ENCODE measurements at places on chromosomes 4 and X. TPM values are rescaled to one million over a fixed set of nuclear protein-coding genes. Genes with fewer than 3 reads are reported as not detected.

The SOWAHB gene
- not detected for total RNA-seq

- no peak for DNase-seq
Observed at GRCh38 chr4:3290889-3291321, 1.9 kb upstream of the RGS12 start.

The GNRHR gene
- not detected for total RNA-seq

- peak; percentile 48 for DNase-seq
Observed at GRCh38 chr4:140806163-140806562, 50.0 kb upstream of the TBC1D9 start.

GRCh38 chrX:8820910-8821527 is 19.8 kb upstream of the FAM9A start:
- no peak for DNase-seq

DNA sequence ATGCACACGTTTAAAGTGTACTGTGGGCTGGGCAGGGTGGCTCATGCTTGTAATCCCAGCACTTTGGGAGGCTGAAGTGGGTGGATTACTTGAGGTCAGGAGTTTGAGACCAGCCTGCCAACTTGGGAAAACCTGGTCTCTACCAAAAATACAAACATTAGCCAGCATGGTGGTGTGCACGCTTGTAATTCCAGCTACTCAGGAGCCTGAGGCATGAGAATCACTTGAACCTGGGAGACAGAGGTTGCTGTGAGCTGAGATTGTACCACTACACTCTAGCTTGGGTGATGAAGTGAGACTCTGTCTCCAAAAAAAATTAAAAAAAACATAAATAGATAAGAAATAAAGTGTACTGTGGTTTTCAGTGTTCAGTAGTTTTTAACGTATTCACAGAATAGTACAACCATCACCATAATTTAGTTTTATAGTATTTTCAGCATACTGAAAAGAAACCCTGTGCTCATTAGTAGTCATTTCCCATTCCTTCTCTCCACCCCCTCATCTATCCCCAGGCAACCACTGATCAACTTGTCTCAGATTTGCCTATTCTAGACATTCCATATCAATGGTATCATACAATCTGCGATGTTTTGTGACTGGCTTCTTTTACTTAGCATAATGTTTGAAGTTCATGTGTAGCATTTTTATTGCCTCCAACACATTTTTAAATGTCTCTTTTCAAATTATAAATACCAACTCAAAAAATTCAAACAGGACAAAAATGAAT is 19.1 kb downstream of the SLAIN2 start:
- DNase-seq = no peak

GRCh38 chr4:76851375-76851774 is 46.6 kb downstream of the SOWAHB start:
- DNase-seq = no peak

GRCh38 chr4:45358573-45359506 is 632.5 kb upstream of the GNPDA2 start:
- DNase-seq = no peak

GRCh38 chr4:145734031-145734430 is 54.1 kb downstream of the C4orf51 start:
- DNase-seq = no peak

DNA sequence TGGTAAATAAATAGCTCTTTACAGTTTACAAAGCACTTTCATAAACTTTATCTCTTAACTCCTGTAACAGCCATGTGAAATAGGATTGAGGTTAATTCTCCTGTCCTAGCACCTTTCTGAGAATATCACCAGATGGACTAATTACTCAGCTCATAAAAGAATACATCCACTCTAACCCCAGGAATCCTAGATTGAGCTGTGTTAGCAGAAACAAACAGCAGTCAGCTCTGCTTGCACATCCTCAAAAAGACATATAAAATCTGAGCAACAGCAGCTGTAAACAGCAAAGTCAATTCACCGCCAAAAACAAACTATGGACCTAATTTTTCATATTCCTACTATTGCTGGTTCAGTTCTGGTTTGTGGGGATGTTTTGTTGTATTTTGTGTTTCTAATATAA is 182.8 kb downstream of the QDPR start:
- DNase-seq = no peak

DNA sequence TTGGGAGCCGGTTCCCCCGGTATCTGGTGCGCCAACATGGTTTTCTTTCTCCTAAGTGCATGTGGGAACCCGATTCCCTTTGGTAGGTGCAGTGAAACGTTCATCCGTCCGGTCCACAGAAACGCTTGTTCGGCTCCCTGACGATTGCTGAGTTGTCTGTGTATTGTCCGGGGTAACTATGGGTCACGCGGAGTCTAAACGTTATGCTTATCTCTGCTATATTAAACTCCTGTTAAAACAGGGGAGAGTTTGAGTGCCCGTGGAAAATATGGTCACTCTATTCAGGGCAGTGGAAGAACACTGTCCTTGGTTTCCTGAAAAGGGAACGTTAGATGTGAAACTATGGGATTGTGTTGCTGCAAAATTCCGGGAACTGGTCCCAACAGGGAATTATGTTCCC is 32.4 kb upstream of the MGST2 start:
- no peak for DNase-seq

GRCh38 chr4:143514497-143514896 is 995 bp downstream of the SMARCA5 start:
- DNase-seq = peak; percentile 26

DNA sequence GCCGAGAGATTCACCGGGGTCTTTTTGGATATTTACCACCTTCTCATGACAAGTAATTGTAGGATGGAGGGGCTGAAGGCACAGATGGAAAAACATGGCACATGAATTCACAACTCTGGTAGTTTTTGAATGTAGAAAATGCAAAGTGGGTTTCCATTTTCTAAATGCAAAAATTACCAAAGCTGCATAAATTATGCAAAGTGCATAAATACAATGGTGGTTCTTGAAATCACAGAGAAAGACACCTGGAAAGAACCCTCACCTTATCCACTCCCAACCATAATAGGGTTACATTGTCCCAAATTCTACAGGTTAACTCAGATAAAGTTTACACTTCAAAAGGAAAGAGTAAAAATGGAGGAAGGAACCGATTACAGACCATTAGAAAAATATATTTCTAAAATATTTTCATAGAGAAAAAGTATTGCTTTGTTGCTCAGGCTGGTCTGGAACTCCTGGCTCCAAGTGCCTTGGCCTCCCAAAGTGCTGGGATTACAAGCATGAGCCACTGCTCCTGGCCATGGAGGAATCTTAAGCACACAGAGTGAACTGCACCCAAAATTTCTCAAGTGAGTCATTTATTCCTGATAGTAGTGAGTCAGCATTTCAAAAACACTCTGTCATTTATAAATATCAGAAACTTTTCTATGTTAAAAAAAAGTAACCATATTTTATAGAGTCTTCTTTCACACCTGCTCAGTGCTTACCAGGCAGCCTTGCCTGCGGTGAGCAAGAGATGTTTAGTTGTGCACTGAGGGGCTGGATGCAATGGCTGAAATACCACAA is 101.4 kb downstream of the FIP1L1 start:
- DNase-seq = no peak

DNA sequence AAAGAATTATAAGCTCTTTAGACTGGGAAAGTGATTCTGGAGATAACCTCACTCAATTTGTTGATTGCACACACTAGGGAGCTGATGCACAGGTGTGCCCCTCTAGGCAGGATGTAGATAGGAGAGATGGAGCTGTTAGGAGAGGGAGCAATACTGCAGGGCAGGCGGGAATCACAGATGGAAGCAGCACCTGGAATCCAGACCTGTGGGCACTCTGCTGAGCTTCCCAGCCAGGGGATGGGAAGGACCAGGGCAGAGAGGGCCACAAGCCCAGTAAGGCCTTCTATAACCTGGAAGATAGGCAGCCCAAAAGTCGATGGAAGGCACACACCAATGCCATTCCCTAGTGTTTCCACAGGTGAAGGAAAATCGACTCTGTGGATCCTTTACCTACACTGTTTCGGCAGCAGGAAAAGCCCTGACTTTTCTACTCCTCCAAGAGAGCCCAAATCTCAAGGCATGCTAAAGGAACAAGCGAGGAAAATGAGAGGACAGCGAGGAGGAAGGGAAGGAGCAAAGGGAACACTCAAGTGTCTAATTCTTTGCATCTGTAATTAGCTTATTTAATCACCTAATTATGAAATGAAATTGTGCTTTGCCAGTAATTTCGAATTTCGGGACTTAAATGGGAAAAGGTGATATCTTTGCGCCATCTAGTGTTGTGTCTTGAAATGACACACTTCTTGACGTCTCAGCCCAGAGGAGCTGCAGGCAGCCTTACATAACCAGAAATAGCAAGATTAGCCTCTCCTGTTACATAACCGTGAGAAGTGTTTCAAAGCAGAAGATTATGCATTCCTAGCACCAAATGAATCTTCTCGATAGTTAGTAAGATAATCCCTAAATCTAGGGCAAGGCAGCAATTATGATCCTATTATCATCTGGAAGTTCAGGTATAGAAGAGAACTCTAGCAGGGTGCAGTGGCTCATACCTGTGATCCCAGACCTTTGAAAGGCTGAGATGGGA is 31.0 kb upstream of the TLR3 start:
- DNase-seq = peak; percentile 64

DNA sequence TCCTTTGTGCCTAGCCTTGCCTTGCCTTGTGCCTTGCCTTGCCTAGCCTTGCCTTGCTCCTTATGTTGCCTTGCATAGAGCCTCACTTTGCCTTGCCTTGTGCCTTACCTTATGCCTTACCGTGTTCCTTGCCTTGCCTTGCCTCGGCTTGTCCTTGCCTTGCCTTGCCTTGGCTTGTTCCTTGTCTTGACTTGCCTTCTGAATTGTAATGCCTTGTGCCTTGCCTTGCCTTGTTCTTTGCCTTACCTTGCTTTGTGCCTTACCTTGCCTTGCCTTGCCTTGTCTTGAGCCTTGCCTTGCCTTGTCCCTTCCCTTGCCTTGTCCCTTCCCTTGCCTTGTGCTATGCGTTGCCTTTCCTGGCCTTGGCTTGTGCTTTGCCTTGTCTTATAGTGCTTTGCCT is 90.2 kb downstream of the TAB3 start:
- no peak for DNase-seq

The CYP2U1 gene
- total RNA-seq = 16.3 TPM

DNA sequence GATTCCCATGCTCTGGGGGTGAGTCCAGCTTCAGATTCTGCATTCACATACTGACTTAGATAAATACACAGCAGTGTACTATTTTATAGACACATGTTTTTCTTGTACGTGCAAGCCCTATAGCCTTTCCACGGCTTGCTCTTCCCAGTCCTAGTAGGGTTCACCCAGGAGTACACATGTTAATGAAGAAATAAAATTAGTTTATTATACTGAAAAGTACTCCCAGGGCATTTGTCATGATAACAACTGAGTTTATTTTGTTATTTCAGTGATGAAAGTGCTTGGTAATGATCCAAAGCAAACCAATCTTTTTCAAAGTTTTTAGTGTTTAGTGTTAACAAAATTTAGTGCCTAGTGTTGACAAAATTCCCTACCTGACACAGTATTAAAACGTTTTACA is 21.3 kb downstream of the MAPK10 start:
- no peak for DNase-seq

The ZC4H2 gene
- total RNA-seq = 10.9 TPM

DNA sequence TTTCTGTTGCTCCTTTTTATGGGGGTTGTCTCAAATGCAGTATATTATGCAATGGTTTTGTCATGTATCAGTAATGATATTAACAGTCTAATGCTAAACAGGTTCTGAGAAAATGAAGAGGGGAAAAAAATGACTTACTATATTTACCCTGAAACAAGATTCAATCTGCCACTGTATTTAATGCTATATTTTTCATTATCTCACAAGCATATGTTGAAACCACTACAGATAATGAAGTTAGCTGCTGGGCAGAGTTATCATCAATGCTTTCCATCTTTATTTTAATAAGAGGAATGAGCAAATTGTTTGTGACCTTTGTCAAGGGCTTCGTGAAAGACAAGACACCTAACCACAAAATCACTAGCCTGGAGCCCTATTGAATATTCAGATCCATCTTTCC is 32.6 kb upstream of the NAA11 start:
- no peak for DNase-seq

The INTS12 gene
- 18.4 TPM for total RNA-seq

The PDCL2 gene
- not detected for total RNA-seq

The SLC25A5 gene
- total RNA-seq = 145 TPM

GRCh38 chrX:136480383-136480782 is 7.4 kb upstream of the BRS3 start:
- DNase-seq = no peak

The DCAF8L2 gene
- total RNA-seq = not detected

DNA sequence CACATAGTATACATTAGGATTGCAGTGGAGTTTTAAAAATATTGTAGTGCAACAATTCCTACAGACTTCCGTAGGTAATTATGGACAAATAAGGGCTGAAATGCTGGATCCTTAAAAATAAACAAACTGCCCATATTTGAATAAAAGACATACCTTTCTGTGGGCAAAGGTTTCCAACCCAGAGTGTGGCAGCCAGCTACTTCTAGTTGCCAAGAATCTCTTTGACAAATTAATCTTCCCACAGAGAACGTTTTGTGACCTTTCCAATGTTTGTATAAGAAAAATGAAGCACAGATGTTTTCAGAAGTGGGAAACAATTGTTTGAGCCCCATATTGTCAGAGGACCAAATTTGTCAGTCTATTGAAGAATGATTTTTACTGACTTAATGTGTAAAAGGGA is 21.1 kb downstream of the GRPR start:
- DNase-seq = no peak

DNA sequence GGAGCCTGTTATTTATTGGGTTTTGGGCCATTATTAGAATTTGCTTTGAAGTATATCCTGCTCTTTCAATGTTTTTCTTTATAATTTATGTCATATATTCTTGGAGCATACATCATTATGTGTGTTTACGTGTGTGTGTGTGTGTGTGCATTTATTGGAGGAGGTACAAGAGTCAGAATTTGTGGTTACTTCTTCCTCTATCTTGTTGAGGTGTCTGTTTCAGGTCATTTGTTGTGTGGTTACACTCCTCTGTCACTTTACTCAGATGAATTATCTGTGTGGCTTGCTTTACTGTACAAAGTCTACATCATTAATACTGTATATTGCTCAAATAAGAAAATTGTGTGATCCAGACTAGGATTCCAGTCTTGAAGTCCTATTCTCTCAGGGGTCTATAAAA is 1957.4 kb upstream of the TENM3 start:
- no peak for DNase-seq

GRCh38 chr4:48620093-48620492 is 130.0 kb downstream of the ZAR1 start:
- DNase-seq = no peak

The RASGEF1B gene
- total RNA-seq = 141 TPM

- DNase-seq = peak; percentile 83
Observed at GRCh38 chrX:70433848-70434351, 10.7 kb upstream of the DLG3 start.

DNA sequence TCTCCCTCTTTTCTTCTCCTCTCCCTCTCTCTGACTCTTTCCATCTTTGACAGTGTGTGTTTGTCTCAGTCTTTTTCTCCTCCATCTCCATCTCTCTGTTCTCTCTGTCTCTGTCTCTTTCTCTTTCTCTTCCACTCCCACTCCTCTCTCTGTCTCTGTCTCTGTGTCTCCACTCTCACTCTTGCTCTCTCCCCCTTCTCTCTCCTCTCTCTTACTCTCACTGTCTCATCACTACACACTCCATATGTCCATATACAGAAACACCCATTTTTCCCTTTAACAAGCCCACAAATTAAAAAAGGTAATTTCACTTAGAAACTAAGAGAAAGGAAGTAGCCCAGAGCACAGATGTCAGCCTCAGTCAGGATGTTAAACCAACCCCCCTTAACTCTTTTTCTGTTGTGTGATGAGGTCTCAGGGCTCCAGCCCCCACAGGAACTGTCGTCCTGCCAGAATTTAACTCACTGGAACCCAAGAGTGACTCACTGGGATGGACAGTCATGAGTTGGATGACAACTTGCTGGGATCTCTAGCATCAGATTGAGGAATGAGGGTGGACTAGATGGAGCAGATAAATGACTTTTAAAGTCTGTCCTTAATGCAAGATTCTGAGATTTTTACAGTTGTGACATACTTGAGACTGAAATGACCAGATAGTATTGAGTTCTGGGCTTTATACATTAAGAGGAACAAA is 27.5 kb downstream of the OTUD6A start:
- no peak for DNase-seq

Measured in B cell (primary cell).